Motor neuron (in vitro differentiated cells): ENCODE measurements at places on chromosomes 6 and 20. TPM values are rescaled to one million over a fixed set of nuclear protein-coding genes. Genes with fewer than 3 reads are reported as not detected.

GSTA2 gene
- not detected in 2 replicates for total RNA-seq

PRICKLE4 gene
- total RNA-seq: 1.1 and 1.9 TPM in 2 replicates

CRYBG1 gene
- total RNA-seq: 11.6 and 13.8 TPM in 2 replicates

GRCh38 chr20:31474758-31475427 lies at the start of the genes DEFB124 and REM1:
TSS of gene DEFB124 (minus strand) at chr20:31475127. CDS start at chr20:31473013, 2,114 bp downstream.
TSS of gene REM1 (plus strand) at chr20:31475288. CDS start at chr20:31476446, 1,158 bp downstream.
- peak; percentile 89 for ATAC-seq

- ATAC-seq: peak; percentile 1
Observed at GRCh38 chr20:36862857-36863668, 12.9 kb upstream of the TLDC2 start.

DNA sequence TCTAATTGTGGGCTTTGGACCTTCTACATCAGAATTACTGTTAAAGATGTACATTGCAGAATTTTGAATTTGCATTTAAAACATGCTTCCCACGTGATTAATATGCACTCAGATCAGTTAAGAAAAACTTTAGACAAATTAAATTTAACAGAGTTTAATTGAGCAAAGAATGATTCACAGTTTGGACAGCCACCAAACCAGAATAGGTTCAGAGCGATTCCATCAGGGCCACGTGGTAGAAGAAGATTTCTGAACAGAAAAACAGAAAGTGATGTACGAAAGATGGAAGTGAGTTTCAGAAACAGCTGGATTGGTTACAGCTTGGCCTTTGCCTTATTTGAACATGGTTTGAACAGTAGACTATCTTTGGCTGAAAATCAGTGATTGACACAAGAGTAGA lies 704.2 kb upstream of the MAP3K7 start:
- no peak for ATAC-seq
